Epithelial cell of proximal tubule (primary cell): ENCODE measurements at places on chromosomes 2 and 18.

DNA sequence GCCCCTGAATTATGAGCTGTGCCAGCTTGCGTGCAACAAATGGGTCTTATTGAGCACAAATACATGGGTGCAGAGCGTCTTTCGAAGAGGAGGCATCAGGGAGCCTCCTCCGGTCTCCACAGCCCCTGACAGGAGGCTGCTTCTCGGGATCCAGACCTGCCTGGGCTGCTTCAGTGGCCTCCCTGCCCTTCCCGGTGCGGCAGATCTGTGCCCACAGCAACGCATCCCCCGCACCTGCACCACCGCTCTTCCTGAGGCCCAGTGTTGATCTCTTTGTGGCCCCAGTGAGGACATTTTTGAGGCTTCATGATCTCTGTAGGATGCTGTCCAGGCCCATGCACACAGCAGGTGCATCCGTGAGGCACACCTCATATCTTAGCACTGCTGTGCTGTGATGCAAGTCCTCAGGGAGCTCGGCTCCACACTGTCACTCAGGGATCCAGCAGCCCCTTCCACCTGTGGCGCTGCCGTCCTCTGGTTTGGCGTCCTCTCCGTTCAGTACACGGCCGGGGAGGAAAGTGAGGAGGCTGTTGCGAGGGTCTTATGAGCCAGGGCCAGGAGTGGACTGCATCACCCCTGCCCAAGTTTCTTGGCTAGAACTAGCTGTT is 17.4 kb downstream of the RTP5 start:
- DNase-seq = no peak

DNA sequence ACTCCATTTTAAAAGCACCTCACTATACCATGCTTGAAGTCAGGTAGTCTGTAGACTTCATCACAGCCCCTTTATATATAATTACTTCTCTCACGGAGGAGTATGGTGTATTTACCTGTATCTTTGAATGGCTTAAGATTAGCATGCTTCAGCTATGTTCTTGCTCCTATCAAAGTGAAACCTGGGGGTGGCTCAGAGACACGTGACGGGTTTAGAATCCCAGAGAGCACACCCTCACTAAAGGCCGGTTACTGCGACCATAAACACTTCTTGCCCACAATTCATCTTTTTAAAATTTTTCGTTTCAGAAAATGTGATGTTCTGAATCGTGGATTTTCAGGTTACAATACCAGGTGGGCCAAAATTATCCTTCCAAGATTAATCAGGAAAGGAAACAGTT is 3.6 kb downstream of the IAH1 start:
- no peak for DNase-seq

DNA sequence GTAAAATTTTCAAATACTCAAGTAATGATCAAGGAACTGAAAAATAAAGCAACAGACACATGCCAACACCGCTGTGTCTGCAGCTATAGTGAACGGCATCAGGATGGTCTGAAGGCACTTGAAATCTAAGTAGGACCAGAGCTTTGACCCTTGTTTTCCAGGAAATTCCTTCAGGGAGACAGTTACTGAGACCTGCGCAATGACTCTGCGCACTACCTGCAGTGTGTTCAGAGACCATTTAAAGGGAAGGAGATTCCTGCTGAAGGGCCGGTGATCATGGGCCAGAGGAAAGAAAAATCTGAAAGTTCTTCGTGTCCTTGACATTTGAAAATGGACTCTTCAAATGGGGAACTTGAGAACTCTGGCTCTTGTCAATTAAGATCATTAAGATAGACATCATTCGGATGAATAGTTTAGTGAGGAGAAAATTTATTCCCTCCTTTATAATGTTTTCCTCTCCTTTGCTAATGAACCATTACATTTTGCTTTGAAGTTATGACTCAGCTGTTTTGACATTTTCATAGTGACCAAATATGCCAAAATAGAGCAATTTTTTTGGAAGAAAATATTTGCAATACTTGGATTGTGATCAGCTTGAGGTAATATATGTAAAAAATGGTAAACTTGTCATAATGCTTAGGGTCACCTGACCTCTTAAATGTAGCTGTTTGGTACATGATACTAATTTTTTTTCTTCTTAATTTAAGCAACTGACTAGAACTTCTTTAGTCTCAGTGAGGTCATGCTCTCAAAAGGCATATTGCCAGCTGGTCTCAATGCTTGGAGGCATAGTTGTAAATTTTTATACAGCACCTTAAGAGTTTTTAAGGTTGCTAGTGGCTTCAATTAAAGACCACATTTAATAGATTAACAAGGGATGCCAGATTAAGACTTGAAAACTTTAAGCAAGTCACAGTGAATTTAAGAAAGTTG is 329.3 kb downstream of the ARHGAP15 start:
- no peak for DNase-seq

DNA sequence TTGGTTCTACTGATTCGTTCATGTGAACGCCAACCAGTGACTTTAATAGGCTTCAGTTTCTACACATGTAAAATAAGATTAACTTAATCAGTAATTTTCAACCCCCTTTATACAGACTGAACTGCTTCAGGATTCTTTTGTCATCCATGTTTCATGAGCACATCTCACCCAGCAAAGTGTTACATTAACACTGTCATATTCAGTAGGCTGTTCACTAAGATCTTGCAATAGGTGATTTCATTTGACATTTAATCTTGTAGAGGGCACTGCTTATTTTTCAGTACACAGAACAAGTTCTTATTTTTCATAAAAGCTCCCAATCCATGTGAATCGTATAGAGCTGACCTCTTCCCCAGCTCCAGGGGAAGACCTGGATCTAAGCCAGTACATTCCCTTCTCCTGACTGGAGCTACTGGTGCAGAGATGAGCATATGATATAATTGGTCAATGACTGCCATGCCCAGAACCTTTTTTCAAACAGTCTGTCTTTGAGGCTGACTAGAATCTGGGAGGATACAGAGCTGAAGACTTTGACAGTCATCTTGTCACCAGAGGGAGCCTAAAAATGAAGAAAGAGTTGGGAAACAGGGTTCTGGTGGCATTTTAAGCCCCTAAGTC is 72.2 kb upstream of the CHRNA1 start:
- peak; percentile 91 for DNase-seq

DNA sequence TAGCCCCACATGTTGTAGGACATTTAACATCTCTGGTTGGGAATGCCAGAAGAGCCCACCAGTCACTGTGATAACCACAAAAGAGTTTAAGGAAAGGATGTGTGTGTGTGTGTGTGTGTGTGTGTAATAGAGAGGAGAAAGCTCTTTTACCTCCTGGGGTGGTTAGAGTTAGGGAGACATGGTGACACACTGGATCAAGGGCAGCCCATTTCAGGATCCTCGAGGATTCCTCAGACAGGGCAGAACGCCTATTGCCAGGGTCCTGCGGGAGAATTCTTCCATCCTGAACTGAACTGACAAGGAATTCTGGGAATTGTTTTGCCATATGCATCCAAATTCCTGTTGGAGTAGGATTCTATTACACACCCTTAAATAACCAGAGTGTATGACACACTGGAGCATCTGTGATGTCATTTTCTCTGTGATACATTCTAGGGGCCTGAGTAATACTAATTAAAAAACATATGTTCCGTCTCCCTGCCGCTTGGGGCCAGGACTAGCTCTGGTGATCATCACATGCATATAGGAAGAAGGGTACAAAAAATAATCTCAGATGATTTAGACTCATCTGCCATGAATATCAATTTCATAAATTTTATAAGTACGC is 156.4 kb upstream of the MMADHC start:
- DNase-seq = no peak

DNA sequence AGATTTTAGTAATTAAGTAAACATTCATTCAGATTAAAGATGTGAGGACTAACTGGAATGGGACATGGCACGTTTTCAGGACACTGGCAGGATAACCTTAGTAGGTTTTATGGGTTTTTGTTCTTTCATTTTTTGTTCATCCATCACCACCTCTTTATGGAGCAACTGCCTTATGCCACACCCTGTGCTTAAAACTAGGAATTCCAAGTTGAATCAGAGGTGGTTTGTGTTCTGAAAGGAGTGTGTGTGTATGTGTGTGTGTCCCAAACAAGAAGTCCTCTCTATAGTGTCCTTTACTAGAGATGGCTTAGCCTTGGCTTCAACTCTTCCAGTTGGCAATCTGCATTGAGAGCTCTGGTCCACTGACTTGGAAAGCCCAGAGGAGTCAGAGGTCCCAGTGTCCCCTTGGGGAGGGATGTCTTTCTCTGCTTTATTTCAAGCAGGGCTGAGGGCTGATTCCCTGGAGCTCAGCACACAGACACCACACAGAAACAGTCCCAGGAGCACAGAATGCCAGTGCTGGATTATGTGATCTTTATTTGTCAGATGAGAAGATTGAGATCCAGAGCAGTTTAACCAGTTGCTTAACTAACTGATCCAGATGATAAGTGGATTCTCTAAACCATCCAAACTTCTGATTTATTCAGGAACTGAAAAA is 25.2 kb downstream of the RHOB start:
- DNase-seq = no peak

- no peak for DNase-seq
Observed at GRCh38 chr2:219218217-219218731, 484 bp downstream of the ABCB6 start.

DNA sequence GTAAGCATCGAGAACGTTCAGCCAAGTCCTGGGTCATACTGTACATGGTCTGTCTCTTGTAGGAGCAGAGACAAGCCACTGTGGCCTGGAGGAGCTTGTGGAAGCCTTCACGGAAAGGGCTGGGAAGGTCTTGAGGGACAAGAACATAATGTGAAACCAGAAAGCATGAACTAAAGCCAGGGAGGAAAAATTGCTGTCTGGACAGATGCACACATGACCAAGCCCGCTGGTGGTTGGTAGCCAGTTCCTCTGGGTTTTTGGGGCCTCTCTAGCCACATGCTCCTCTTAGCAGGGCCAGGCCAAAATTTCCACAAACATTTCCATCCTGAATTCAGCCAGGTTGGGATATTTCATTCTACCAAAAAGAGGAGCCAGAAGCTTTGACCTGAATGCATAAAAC is 196.2 kb upstream of the SIX2 start:
- no peak for DNase-seq

- no peak for DNase-seq
Observed at GRCh38 chr2:128245813-128246212, 72.9 kb downstream of the HS6ST1 start.
